ENCODE measurements at places on chromosomes 11 and 22. TPM values are rescaled to one million over a fixed set of nuclear protein-coding genes. Genes with fewer than 3 reads are reported as not detected.

DNA sequence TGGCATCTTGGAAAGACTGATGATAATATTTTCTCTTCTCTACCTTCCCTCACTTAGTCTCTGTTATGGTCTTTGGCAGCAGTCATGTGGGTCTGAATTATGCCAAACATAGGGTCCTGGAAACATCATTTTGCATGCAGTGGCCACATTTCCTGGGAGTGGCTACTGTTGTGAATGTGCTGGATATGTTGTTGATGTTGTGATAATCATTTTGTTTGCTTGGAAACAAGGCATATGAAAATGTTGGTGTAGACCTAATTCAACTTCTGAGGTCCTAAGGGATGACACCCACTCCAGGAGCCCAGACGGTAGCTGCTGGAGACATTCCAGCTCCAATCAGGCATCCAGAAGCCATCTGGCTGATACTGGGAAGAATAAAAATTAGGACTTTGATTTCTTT lies 109.7 kb downstream of the DCDC1 start:
- no peak for DNase-seq

The CCDC87 gene
- not detected for total RNA-seq

The FOLR2 gene
- total RNA-seq, result 7.5 TPM

GRCh38 chr11:120771551-120772060 lies 252.3 kb upstream of the TBCEL start:
- DNase-seq, result no peak

The ZNRD2 gene
- total RNA-seq, result 78.8 TPM

The KDM4E gene
- not detected for total RNA-seq

- no peak for DNase-seq
Observed at GRCh38 chr11:47572715-47573255, 6.0 kb downstream of the KBTBD4 start.

The C11orf86 gene
- total RNA-seq, result not detected

DNA sequence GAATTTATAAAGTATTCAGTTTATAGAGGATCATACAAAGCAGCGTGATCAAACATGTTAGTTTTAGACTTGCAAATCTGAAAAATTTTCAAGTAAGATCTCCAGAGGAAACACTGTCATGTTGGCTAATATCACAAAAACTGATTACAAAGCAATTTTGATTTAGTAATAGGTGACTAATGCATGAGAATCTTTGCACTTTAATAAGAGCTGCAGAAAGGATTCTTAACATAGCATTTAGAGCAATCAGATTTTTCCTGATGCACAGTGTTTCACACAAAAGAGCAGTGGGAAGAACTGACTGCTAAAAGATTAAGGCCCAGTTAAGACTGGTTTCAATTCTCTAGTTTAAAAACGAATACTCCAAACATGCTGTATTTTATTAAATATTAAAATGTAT lies 321.2 kb downstream of the GUCY1A2 start:
- DNase-seq, result no peak

DNA sequence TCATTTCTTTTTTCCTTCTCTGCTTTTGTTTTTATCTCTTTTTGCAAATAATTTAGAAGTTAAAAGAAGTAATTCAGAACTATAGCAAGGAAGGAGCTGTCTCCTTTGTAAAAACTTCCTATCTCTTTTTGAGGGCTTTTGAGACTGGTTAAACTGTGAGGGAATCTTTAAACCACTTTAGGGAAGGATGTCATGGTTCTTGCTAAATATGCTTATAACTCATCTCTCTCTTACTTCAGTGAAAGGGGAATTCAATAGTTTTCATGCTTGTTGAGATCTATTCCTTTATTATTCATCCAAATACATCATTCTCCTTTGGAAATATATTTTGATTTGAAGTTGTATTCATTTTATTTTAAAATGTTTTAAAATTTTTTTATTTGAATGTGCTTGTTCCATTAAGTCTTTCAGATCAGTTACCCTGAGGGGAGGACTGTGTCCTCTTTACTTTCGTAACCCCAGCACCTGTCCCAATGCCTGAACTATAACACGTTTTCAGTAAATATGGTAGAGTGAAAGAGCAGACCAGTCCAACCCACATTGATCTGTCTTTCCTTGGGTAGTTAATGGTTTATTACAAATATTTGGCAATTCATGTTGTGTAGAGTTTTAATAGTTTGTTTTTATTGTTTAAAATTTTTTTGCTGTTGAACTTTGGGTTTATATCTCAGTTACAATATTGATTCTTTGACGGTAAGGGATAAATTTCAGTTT lies 27.5 kb downstream of the AMOTL1 start:
- DNase-seq, result no peak

- DNase-seq, result no peak
Observed at GRCh38 chr11:6620636-6621035, 1.4 kb upstream of the TPP1 start.

DNA sequence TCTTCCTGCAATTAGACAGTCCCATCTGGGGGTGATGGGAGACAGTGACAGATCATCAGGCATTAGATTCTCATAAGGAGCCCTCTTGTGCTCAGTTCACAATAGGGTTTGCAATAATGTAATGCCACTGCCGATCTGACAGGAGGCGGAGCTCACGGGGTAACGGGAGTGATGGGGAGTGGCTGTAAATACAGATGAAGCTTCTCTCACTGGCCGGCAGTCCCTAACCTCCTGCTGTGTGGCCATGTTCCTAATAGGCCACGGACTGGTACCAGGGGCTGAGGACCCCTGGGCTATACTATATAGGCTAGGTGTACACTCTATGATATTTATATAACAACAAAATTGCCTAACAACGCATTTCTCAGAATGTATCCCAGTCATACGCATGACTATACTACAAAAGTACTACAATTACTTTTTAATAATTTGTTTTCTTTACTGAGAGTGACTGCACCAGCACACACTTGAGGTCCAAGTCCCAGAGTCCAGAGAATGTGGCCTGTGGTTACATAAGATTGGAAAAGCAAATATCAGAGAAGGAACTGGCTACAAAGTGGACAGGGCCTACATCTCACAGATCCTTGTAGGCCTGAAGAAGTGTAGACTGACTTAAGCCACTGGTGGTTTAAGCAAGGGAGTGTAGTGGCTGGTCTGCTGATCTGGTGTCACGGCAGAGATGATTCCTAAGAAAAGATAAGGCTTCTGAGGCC lies 200.0 kb downstream of the LARGE1 start:
- no peak for DNase-seq

The RFPL3 gene
- not detected for total RNA-seq

- DNase-seq, result no peak
Observed at GRCh38 chr11:118715837-118716260, 36.4 kb upstream of the TREH start.

The OR10S1 gene
- total RNA-seq, result not detected

DNA sequence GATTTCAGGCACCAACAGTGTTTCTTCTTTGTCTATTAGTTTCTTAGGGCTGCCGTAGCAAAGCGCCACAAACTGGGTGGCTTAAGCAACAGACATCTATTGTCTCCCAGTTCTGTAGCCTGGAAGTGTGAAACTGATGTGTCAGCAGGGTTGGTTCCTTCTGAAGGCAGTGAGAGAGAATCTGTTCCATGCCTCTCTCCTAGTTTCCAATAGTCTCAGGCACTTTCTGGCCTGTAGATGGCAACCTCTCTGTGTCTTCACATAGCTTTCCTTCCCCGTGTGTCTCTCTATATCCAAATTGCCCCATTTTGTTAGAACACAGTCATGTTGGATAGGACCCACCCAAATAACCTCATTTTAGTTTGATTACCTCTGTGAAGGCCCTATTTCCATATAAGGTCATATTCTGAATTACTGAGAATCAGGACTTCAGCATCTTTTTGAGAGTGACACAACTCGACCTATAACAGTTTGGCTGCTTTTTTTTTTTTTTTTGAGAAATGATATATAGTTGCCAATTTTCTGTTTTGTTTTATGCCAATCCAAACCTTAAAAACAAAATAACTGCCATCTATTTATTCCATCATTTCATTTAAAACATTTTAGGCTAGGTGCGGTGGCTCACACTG lies 108.2 kb downstream of the SLC36A4 start:
- no peak for DNase-seq

The MRGPRE gene
- not detected for total RNA-seq

DNA sequence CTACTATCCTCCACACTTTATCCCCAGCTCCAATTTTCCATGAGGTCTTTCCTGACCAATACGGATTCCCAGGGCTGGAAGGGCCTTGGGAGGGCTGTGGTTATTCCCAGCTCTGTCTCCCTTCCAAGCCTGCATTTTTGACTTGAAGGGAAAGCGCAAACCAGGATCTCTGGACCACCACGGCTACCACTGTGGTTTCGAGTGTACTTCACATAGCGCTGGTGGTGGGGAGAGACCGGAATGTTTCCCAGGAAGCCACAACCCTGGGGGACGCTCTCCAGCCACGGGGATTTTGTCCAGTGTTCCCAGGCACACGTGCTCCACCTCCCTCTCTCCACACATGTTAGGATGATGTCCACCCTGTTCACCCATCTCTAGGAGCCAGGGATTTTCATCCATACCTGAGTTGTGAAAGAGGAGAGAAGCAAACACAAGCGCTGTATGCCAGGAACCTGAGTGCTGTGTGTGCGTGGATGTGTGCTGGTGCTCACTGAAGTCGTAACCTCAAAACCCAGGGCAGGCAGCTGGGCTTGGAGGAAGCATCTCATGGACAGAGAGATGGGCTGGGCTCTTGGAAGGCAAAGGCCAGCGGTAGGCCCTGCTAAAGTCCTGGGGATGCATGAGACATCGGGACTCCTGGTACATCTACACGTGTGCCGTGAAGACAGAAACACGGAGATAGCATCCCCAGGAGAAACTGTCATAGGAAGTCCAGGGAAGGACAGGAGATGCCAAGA lies 1.3 kb upstream of the NPTXR start:
- DNase-seq, result no peak

DNA sequence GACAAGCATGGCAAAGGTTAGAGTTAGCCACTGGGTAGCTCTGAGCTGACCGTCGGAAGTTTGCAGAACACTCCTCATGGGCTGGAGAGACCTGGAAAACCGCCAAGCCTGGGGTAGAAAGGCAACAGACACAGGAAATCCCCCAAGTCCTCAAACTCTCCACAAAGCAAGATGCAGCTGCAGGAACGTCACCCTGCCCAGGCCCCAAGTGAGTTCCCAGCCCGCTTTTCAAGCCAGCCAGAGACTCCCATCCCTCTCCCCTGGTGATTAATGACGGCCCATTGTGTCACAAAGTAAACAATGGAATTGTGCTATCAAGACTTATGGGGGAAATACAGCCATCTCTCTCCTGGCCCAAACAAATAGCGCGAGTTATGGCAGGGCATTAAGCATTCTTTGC lies 633.0 kb downstream of the TBC1D22A start:
- no peak for DNase-seq

- peak; percentile 4 for DNase-seq
Observed at GRCh38 chr22:49748514-49748913, 79.2 kb downstream of the BRD1 start.

The C1QTNF5 gene
- 6.2 TPM for total RNA-seq

GRCh38 chr11:79413268-79413667 lies 27.6 kb downstream of the TENM4 start:
- peak; percentile 81 for DNase-seq

- no peak for DNase-seq
Observed at GRCh38 chr22:46992121-46992731, 229.8 kb downstream of the TBC1D22A start.

The PELI3 gene
- 36.9 TPM for total RNA-seq

GRCh38 chr22:46009730-46010129 lies 32.8 kb upstream of the WNT7B start:
- no peak for DNase-seq

The TPBGL gene
- total RNA-seq, result not detected

DNA sequence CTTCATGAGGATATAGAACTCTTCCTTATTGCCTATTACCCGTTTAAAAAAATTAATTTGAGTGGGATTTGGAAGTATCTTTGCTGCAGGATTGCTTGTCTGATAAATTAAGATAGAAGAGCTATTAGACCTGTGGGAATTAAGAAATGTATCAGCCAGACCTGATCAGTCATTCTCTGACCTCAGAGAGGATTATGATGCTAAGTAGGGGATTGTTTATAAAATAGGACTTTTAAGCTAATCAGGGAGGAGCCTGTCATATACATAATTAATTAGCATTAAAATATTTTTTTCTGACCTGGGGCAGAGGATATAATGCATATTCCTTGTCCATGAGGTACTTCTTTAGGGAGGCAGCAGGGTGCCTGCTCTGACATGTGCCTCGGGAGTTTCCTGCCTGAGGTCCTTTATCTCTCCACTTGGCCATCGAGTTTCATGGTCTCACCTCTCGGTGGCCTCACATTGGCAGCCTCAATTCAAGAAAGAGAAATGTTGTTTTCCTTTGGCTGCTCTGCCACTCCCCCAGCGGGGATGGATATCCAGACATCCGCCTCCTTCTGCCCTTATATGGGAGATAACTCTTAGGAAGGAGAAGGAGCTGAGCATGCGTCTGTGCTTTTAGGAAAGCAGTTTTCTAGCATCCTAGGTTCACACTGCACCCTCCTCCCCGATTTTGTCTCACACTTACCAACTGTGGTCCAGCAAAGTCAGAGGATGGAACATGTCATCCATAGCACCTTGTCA lies 41.1 kb downstream of the DIXDC1 start:
- peak; percentile 48 for DNase-seq

The DEFB131B gene
- not detected for total RNA-seq

DNA sequence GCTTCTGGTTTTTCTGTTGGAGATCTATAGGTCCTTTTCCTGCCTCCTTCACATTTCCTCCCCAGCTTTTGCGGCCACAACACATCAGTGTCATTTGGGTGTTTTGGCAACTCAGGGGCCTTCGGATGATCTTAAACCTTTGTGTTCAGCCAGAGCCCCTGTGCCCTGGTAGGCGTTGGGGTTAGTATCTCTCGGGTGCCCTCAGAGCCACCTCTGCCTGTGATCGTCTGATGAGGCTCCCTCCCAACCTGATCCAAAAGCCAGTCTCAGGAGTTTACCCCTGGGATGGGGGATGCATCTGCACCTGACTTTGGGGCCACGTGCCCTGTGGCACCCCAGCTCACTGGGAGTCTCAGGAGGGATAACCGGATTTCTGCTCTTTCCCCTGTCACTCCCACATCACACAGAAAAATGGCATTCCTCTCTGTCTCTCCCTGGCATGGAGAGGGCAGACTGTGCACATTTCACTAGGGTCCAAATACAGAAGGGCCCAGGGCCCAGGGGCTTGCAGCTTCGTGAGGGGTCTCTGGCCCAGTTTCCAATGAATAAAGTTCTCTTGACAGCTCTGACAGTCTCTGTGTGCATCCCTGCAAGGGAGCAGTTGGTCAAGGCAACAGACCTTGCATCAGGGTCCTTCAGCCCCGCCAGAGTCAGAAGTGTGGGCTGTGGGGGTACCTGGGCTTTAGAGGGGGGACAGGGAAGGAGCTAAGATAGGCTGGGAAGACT lies 2.6 kb downstream of the RNF26 start:
- no peak for DNase-seq
